ENCODE measurements at places on chromosomes 2 and 18.

GRCh38 chr18:63878343-63878742 is 9.2 kb upstream of the SERPINB2 start:
- no peak for DNase-seq

GRCh38 chr2:19028587-19029375 is 329.6 kb downstream of the OSR1 start:
- DNase-seq = no peak

GRCh38 chr18:51059969-51060368 is 30.0 kb downstream of the SMAD4 start:
- no peak for DNase-seq

GRCh38 chr18:51789871-51790270 is 550.1 kb upstream of the DCC start:
- no peak for DNase-seq

DNA sequence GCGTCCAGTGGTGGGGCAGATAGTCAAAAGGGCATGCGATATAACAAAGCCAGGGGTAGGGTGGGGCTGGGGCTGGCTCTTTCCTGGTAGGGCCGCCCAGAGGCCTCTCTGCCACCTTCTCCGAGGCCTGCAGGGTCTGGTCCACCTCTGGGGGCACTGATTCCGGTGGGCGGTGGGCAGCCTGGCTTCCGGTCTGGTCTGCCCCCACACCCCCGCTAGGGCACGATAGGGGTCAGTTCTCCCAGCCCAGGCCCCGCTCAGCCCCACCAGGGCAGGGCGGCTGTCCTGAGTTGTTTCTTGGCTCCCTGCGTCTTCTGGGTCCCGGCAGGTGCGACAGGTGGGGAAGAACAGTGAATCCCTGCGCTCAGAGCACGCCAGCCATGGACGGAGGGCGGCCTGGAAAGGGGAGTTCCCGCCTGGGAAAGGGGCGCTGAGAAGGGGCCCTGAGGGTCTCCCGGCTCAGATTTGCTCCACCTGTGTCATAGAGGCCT is 707 bp upstream of the ERFE start:
- DNase-seq = no peak
